ENCODE measurements at places on chromosomes 11 and 22. TPM values are rescaled to one million over a fixed set of nuclear protein-coding genes. Genes with fewer than 3 reads are reported as not detected.

DNA sequence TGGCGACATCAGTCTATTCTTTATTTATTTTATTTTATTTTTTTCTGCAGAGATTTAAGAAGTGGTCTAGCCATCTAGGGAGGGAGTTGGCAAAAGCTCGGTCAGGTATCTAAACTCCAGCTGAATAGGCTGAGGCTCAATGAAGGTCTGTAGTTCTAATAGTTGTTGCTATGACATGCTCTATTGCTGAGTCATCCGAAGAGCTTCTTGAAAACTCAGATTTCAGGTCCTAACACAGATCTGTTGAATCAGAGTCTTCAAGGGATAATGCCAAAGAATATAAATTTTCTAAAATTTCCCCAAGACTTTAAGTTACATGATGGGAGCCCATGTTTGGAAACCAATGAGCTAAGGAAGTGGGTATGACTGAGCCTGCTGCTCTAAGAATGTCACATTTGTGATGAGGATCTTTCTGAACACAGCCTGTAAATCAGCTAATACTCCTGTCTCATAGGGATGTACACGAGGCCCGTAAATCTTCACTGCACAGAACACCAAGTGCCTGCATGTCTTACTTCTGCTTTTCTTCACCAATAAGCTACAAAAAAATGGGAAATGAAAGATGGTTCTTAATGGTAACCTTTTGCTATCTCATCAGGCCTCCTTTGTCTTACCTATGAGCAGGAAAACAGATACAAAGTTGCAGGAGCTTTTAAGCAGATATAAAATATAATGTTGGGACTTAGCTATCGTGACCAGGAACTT is 901.4 kb upstream of the API5 start:
- DNase-seq = no peak

DNA sequence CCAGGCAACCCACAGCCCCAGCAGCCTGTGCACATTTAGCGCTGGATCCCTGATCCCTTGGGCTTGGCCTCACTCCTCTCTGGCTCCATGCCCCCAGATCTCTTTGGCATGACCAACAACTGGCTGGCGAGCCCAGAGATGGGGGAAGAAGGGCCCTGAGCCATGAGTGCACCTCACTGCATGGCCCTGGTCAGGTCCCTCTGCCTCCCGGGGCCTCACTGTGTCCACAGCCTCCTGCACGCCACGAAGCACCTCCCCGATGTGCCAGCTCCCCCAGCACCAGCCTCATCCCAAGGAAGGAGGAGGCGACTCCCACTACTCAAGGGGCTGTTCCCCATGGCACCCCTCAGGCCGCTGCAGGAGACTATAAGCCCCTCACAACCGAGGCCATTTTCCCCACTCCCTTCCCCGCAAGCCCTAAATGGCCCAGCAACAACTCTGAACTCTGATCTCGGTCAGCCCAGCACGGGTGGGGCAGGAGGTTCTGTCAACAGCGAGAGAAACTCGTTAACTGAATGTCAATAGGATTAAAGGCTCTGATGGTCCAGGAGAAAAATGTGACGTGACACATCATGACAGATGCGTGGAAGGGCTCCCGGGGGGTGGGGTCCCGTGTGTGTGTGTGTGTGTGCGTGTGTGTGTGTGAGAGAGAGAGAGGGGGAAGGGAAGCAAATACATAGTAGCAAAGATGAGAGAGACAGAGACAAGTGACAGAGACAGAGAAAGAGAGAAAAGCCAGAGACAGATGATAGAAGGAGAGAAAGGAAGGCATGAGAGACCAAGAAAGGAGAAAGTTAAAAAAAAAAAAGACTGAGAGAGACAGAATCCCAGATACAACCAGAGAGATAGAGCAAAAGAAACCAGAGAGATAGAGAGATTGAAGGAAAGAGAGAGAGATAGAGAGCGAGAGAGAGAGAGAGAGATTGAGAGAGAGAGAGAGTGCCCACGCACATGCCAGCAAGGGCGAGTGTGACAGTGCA is 28.4 kb upstream of the SYT7 start:
- no peak for DNase-seq

DNA sequence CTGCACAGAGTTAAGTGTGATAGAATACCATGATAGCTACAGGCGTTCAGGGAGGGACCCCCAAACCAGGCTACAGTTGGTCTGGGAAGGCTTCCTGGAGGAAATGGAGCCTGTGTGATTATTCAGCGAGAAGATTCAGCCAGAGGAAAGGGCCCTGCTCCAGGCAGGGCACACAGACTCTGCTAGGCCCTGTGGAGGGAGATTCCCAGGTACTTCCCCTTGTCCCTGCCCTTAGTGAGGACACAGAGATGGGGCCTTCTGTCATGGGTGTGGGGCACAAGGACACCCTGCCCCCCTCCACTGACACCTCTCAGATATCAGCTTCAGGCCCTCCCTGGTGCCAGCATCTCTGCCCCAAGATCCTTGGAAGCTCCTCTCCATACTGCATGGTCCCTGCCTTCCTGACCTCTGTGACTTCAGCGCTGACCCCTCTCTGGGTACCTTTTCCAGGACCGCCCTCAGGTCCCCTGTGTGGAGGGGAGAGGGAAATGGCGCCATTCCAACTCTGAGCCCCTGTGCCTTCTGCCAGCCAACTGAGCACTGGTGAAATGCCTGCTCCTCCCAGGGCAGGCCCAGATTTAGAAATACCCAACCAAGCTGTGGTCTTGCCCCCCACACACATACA is 12.6 kb upstream of the POU2F3 start:
- peak; percentile 40 for DNase-seq

Gene APLNR
- total RNA-seq = 4.7 TPM

Gene OR5P2
- total RNA-seq = 5.6 TPM

GRCh38 chr11:126113963-126114362 is 51.3 kb upstream of the CDON start:
- DNase-seq = no peak

DNA sequence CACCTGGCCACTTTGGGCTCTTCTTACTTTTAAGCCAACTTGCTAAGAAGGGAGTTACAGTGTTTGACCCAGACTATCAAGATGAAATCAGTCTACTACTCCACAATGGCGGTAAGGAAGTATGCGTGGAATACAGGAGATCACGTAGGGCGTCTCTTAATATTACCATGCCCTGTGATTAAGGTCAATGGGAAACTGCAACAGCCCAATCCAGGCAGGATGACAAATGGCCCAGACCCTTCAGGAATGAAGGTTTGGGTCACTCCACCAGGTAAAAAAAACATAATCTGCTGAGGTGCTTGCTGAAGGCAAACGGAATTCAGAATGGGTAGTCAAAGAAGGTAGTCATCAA is 1.0 kb upstream of the YPEL4 start:
- no peak for DNase-seq

Gene LRRC75B
- total RNA-seq = 7.8 TPM

GRCh38 chr11:69918231-69918937 is 99.2 kb upstream of the FGF3 start:
- DNase-seq = no peak

Gene SLC17A6
- total RNA-seq = not detected

GRCh38 chr11:133521502-133521901 is 10.8 kb downstream of the OPCML start:
- DNase-seq = no peak

DNA sequence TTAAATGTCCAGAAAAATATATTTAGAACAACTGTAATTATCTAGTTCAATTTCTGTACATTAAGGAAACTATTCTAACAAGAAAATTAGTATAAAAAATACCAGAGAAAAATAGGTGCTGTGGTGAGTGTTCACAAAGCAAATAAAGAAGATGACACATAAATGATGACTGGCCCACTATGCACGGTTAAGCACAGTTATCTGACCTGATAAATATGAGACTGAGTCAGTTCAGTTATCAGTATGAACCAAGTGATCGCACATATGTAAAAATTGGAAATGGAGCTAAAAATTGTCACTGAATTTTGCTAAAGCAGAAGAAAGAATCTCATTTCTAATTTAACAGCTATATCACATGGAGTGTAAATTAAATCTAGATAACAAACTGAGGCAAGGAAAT is 18.8 kb upstream of the MAML2 start:
- DNase-seq = no peak

Gene NRXN2
- 11.6 TPM for total RNA-seq

- DNase-seq = no peak
Observed at GRCh38 chr11:35170503-35170902, 31.5 kb downstream of the CD44 start.

Gene NLRX1
- 31.5 TPM for total RNA-seq

- no peak for DNase-seq
Observed at GRCh38 chr11:15807827-15808226, 548.5 kb downstream of the SOX6 start.

Data from ureter (tissue), 1 donor.